ENCODE measurements at places on chromosomes 1 and 21.

DNA sequence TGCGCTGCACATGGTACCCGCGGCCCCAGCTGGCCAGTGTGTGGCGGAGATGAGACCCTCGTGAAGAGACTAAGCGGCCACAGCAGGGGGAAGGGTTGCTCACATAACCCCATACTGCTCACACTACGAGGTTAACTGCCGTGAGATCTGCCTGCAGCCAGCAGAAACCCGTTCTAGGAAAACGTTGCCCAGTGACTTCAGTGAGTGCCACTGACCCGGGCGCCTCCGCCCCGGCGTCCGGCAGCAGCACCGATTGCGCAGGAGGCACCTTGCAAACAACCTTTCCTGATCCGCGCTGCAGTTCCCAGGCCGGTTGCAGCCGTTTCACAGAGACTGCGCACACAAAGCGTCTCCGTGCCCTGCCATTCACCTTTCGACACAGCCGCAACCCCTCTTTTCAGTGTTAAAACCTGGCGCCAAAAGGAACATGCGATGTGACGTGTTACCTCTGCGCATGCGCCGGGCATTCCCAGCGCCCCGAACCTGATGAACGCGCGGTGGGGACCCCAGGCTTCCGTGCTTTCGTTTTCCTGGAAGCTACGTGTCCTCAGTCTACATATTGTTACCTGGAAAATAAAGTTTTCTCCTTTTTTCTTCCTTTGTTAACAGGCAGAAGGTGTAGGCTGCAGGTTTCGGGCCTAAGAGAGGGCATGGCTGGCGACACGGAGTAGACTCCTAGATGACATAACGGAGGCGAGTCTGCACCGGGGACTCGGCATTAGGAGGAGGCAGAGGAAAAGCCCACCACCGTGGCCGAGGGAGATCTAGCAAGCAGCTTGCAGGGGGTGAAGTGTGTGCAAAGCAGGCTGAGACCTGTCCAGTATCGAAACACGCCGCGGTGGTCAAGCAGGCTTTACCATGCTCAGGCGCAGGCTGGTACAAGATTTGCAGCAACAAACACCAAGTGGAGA lies 8.9 kb downstream of the VPS26C start:
- peak; percentile 60 for DNase-seq

DNA sequence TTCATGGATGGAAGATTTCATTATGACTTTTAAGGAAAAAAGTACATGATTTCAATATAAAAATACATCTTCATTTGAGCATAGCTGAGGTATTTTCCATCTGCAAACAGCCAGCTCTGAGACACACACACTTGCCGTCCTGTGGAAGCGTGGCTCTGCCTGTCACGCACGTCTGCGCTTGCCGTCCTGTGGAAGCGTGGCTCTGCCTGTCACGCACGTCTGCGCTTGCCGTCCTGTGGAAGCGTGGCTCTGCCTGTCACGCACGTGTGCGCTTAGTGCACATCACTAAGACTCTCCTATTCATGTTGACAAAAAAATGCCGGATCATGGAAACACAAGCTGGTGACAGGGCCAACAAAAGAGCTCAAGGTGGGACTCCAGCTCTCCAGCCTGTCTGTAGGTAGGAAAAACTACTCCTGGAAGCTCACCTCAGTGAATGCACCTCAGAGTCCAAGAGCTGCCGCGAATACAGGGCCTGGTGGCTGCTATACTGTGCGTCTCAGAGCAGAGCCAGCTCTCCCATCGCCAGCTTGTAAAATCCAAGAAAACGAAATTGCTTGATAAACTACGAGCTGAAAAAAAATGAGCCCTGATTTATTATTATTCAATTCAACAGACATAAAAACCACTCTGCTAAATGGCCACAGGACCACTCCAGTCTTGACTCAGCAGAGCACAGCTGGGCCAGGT lies 69.3 kb downstream of the SLC37A1 start:
- DNase-seq, result no peak

GRCh38 chr1:157776971-157777391 lies at the start of gene FCRL2:
TSS of gene FCRL2 (minus strand) at chr1:157777132. CDS start at chr1:157777073, 59 bp downstream.
- no peak for DNase-seq

GRCh38 chr1:30515755-30516484 lies 207.5 kb downstream of the MATN1 start:
- no peak for DNase-seq

DNA sequence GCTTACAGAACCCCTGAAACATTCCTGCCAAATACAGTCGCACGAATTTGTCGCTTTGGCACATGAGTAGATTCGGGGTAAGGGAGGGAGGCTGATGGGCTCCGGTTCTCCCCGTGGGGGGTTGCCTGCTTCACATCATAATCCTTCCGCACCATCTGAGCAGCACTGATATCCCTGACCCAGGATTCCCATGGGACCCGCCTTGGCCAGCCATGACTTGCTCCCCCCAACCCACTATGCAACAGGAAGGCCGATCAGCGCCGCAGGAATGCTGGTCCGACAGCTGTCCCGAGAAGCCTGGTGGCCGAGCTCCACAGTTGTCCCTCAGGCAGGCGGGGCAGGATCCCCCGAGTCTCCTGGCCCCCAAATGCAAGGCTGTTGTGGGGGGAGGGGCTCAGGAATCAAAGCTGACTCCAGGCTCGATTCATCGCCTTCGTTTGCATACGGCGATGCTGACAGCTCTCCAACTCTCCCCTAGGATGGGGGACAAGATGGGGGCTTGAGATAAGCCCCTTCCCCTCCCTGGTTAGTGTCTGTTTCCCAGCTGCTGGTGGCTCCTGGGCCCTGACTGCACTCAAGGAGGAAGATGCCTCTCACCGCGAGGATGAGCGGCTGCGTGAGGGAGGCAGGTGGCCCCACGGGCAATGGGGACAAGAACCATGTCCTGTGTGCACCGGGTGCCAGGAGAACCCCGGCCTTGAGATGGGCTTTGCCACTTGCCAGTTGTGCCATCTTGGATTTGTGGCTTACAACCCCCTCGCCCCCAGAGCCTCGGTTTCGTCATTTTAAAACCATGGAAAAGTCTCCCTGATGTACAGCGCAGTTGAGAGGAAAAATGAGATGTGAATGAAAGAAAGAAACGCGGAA lies 9.3 kb downstream of the DRAXIN start:
- DNase-seq, result no peak

DNA sequence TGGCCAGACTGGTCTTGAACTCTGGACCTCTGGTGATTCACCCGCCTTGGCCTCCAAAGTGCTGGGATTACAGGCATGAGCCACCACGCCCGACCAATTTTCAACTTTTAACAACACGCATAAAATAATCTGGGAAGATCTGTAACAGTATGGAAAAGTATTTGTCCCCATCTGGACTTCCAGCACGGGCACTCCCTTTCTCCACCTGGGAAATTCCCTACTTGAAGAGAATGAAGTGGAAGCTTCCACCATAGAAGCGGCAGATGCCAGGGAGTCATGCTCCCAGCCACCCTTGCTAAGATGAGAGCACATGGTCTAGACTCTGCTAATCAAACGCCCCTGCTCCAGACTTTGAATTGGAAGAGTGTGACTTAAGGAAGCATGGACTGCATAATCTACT lies 9.0 kb upstream of the GPR137B start:
- DNase-seq, result no peak

- DNase-seq, result peak; percentile 90
Observed at GRCh38 chr1:216456682-216457081, 33.4 kb upstream of the USH2A start.

DNA sequence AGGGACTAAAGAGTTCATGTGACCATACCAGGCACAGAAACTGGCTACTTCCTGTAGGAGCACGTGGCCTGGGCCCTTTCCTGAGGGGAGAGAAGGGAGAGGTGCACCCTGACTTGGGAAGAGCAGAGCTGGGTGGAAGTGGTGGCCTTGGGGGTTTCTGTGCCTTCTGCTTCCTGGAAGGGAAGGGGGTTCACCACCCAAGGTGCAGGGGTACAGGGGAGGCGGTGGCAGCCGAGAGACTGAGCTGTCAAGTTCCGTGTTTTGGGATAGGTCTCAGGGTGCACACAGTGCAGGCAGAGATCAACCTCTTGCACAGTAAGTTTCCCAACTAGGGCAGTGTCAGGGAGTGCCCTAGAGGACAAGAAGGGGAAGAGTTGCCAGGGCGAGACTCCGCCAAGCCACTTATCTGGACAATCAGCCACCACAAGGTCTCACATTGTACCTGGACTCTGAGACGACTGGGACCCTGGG lies 10.1 kb downstream of the HECTD3 start:
- DNase-seq, result no peak

DNA sequence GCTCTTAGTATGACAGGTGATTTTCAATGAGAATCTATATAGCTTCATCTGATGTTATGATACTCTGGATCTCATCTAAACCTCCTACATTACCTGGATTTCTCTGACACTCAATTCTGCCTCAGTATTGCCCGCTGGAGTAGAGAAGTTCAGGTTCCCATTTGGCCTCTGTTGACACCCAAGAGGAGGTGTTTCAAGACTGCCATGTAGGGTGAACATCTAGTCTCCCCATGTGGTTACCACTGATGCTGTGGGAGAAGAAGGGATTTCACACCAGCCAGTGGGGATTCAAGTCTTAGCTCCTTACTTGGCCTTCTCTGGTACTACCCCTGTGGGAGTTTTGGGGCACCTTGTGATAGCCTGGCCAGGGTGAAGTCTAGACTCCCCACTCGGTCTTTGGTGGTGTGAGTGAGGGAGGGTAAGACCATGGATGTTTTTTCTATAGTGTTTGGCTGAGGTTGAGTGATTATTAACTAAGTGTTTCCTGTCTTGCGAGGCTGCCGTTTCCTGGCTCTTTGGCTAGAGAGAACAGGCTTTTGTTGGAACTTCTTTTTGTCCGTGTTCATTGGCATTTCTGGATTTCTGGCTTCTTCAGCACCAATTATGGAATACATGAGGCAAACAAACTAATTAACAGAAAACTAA lies 90.7 kb downstream of the RHOU start:
- DNase-seq, result no peak

DNA sequence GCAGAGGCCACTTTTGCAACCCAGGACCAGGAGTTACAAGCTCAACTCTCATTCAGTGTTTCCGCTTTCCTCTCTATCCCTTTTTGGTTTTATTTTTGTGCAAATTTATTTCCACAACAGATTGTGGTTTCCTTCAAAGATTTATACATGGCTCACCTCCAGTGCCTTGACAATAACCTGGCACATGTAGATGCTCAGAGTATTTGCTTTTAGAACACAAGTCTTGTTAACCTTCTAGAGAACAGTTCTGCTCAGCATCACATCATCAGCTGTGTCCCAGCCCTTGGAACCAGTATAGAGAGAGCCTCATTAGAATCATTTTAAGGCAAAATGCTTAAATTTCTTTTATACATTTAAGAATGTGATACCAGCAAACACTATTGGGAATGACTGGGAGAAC lies 133.7 kb downstream of the TENT5C start:
- no peak for DNase-seq

- no peak for DNase-seq
Observed at GRCh38 chr1:200037904-200038303, 10.4 kb downstream of the NR5A2 start.

DNA sequence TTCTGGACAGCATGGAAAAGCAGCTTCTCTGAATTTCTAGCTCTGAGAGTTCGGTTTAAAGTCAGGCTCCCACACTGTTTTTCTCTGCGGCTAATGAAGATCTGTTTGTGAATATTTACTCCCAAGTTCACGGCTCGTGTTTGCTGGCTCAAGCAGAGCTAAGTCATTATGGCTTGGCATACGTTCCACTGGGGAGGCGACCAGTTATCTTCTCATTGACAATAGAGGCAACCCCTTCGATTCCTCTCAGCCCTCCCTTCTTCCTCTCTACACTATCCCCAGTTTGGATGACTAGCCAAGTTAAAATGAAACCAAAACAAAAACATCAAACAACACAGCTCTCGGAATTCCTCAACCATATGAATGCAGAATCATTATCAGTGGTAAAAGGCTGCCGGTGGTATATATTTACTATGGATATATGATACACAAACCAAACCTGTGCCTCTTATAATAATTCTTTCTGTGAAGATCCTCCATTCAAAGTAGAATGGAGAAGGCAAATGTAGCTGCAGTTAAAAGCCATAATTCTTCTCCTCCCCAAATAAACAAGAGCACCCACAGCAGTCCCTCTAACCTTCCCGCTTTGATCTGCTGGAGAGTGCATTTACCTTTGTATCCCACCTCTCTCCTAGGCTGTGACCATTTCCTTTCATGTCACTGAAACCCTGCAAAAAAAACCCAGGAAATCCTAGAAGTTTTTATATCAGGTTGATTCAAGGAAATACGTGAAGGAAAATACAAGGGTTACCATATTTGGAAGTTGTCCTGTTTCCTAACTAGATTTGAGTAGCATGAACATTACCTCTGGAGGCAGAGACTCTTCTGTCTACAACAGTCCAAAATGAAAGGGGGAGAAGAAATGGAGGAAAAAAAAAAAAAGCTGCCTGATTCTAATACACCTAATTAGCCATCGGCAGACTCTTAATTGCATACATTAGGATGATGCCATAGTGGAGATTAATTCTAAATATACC lies 108.3 kb upstream of the USH2A start:
- peak; percentile 31 for DNase-seq
